GM18507 (cell line): ENCODE measurements at places on chromosomes 16 and 17.

DNA sequence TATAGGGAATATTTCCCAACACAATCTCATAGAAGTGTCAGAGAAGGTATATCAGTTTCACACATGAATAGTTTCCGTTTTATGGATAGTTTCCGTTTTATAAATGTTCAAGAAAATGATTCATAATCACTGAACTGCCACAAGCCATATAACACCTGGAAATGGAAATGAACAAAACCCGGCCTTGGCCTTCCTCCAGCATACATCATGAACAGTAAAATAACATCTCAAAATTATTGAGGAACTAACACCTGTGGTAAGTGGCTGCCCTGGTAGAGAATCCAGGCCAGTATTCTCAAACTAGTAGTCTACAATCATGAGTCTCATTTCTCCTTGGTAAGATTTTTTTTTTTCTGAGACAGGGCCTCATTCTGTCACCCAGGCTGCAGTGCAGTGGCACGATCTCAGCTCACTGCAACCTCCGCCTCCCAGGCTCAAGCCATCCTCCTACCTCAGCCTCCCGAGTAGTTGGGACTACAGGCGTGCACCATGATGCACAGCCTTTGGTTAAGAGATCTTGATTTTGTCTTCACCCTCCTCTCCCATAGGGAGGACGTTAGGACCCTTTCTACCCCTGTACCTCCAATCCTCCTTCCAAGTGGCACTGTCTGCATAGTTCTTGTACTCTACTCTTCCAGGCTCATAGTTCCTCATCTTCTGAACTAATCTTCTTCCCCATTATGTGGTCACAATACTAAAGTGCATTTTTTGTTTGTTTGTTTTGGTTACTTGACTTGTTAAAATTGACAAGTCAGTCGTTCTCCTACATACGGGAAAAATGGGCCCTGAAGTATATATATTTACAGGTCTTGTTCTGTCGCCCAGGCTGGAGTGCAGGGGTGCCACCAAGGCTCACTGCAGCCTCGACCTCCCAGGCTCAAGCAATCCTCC, 15.0 kb upstream of the RGS9 start:
- DNase-seq = no peak

- no peak for DNase-seq
Observed at GRCh38 chr16:50281391-50282009, 15.1 kb downstream of the ADCY7 start.

DNA sequence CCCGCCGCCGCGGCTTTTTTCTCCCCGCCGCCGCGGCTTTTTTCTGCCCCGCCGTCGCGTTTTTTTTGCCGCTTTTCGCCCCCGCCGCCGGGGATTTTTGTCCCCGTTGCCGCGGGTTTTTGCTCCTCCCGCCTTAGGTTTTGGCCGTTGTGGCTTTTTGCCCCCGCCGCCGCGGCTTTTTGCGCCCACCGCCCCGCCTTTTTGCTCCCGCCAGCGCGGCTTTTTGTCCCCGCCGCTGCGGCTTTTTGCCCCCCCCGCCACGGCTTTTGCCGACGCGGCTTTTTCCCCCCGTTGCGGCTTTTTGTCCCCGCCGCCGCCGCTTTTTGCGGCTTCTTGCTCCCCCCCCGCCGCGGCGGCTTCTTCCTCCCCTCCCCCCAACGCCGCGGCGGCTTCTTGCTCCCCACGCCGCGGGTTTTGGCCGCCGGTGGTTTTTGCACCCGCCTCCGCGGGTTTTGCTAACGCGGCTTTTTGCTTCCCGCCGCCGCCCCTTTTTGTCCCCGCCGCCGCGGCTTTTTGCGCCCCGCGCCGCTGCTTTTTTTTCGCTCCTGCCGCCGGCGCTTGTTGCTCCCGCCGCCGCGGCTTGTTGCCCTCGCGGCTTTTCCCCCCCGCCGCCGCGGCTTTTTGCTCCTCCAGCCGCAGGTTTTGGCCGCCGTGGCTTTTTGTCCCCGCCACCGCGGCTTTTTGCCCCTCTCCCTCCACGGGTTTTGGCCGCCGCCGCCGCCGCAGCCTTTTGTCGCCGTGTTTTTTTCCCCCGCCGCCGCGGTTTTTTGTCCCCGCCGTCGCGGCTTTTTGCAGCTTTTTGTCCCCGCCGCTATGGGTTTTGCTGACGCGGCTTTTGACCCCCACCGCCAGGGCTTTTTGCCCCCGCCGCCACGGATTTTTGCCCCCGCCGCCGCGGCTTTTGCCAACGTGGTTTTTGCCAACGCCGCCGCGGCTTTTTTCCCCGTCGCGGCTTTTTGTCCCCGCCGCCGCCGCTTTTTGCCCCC, 150.3 kb downstream of the KCNJ18 start:
- DNase-seq = no peak

DNA sequence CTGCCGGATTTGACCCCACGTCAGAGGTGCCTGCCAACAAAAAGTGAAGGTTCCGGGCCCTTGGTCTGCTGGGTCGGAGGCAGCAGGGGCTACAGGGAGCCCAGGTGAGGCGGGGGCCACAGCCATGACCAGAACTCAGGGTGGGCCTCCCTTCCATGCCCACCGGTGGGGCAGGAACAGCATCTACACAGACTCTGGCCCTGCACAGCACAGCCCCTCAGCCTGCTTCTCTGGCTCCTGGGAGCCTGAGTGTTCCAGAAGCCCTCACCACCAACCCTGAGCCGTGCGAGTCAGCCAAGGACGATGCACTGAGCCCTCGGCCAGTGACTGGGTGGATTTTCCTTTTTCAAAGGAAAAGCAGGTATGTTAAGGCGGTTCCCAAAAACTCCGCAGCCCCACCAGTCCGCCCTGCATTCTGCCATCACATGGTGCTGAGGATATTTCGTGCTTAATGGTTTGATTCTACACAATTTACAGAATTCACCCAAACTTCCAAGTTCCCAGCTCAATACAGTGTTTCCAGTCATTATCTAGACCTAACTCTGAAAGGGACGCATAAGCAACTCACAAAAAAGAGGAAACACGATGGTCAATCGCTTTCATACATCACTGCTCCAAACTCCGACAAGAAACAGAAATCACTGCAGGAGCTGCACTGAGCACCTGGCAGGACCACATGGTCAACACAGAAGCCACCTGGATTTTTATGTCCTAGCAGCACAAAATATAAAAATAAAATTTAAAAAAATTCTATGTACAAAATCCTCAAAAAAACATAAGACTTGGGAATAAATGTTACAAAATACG, 19.4 kb upstream of the C16orf95 start:
- no peak for DNase-seq

GRCh38 chr17:73323409-73324159, 11.8 kb upstream of the CDC42EP4 start:
- DNase-seq = no peak

DNA sequence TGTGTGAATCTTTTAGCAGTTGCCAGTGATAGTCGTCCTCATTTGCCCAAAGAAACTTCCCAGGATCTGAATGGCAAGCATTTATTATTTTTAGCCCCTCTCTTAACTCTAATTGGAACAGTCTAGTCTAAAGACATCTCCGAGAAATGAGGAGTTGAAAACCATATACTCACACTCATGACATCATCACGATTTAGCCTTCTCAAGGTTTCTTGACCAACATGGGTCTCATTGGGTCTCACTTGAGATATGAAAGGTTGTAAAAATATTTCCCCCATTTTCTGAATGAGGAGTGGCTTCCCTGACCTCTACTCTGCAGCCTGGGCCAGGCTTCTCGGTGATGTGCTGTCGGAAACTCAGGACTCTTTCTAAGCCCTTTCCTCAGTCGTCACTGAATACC, 37.1 kb upstream of the CACNG1 start:
- DNase-seq = no peak

DNA sequence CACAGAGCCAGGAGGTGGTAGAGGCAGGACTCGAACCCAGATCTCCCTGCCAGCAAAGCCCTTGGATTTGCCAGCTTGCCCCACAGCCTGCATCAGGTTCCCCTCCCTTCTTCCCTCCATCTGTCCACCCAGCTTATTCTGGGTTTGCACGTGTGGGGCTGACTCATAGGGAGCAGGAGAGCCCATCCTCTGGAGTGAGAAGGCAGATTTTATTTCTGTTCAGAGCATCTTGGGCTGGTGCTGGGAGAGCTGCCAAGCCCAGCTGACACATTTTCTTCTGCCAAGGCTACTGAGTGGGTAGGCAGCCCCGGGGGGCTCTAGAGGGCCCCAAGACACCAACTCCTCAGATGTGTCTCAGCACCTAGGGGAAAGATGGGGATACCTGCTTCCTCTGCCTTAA, 106.3 kb upstream of the CRHR1 start:
- no peak for DNase-seq
